ENCODE measurements at places on chromosomes 13 and 19. TPM values are rescaled to one million over a fixed set of nuclear protein-coding genes. Genes with fewer than 3 reads are reported as not detected.

The NLRP7 gene
- 0.07 TPM for total RNA-seq

The KANK3 gene
- 0.27 TPM for total RNA-seq

The CRLF1 gene
- total RNA-seq, result not detected

The C1QTNF9 gene
- total RNA-seq, result not detected

The KLK12 gene
- total RNA-seq, result not detected

The LGALS14 gene
- not detected for total RNA-seq

GRCh38 chr19:38977445-38978325, 2.1 kb upstream of the FBXO17 start:
- no peak for DNase-seq

- DNase-seq, result no peak
Measured at GRCh38 chr13:111577208-111577828, 256.9 kb downstream of the TEX29 start.

DNA sequence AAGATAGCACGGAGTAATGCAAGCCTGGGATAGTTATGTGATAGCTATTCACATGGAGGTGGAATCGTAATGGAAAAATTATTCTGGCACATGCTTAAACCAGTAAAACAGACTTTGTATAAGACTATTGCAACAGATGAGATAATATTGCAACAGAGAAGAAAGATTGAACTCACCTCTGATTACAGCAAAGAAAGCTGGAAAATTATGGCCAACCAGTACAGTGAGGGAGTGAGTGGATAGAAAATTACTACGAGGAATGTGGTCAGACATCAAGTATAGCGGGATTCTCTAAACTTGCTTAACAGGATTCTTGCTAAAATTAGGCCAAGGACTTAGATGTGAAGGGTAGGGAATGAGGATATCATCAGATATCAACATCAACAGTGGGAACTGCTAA, 397.6 kb upstream of the KLHL1 start:
- no peak for DNase-seq

DNA sequence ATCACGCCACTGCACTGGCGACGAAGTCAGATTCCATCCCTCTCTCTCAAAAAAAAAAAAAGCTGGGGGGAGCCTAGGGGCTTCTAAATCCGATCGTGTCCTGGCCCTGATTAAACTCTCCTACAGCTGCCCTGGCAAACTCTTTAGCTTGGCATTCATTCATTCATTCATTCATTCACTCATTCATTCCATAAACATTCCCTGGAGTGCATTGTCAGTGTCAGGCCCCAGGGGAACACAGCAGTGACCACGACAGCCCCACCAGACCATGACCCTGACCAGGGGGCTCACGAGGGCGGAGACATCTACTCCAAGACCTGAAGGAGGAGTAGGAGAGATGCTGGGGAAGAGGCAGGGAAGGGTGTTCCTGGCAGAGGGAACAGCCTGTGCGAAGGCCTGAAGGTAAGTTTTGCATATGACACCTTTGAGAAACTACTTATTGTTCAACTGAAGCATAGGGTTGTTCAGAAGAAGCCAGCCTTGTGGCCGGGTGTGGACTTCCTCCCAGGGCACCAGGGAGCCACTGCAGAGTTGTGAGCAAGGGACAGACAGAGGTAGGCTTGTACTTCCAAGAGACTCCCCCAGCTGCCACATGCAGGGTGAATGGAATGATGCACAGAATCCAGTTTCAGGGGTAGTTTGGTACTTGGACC, 24.5 kb downstream of the CEACAM16 start:
- DNase-seq, result no peak

- DNase-seq, result no peak
Measured at GRCh38 chr13:112976526-112976925, 7.5 kb downstream of the MCF2L start.

- peak; percentile 46 for DNase-seq
Measured at GRCh38 chr19:29263305-29264135, 50.6 kb upstream of the UQCRFS1 start.

- DNase-seq, result no peak
Measured at GRCh38 chr19:40762754-40763470, 11.9 kb downstream of the SNRPA start.

DNA sequence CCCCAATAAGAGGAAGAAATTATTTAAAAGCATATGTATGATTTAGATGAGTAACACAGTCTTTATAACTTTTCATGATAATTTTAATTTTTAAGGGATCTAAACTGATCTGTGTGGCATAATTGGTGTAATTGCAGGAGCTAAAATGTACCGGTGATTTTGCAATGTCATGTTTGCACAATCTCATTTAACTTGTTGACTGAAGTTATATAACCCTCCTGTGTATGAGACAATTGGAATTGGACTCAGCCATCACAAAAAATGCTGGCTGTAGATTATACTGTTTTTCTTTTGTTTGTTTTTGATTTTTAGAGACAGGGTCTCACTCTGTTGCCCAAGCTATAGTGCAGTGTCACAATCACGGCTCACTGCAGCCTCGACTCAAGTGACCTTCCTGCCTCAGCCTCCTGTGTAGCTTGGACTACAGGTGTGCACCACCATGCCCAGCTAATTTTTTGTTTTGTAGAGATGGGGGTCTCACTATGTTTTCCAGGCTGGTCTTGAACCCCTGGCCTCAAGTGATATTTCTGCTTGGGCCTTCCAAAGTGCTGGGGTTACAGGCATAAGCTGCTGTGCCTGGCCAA, 26.1 kb downstream of the FGF9 start:
- no peak for DNase-seq

DNA sequence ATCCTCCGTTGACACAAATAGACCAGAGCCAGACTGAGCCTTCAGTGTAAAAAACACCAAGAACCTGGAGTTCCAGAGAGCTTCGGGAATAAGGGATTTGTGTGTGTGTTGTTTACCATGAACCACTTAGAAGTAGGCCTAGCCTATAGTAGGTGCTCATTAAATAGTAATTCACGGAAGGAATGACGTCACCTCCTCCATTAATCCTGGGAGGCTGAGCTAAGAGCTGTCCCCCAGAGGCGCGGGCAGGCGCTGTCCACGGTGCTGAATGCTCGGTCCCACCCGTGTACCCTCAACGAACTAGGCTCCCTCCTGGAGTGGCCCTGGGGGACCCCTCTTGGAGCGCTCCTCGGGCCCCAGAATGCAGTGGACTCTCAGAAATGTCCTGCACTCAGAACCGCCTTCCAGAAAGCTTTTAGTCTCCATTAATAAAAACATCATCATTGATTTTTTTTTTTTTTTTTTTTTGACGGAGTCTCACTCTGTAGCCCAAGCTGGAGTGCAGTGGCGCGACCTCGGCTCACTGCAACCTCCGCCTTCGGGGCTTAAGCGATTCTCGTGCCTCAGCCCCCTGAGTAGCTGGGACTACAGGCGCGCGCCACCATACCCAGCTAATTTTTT, 6.5 kb downstream of the UNC13A start:
- DNase-seq, result peak; percentile 57

GRCh38 chr19:2060884-2061494, 9.9 kb upstream of the MKNK2 start:
- no peak for DNase-seq

GRCh38 chr13:76677043-76677442, 209.2 kb downstream of the KCTD12 start:
- no peak for DNase-seq

DNA sequence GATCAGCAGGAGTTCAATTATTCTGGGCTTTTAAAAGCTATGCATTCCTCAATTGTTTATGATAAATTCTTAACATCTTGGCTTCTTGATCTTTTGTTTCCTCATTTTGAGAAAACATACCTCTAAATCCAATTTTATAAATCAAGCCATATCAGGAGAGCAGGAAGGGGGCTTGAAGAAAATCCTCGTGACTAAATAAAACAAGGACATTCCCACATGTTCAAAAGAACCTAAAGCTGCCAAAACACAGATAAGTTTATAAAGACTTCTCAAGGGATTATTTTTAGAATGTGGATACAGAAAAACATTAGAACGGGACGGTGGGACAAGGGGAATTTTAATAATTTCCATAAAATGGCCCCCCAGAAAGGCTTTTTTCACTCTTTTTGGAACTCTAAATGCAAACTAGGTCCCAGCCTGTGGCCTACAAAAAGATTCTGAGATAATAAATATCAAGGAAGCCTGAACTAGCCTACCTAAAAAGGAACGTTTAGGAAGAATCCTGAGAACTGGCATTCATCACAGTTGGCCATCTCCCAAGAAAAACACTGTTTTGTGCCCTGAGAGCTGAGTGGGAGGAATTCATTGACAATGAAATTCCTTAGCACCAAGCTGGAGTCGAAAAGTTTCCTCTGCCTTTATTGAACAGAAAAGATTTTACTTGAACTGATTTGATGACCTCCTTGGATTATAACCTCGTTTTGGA, 30.1 kb downstream of the ZAR1L start:
- no peak for DNase-seq

GRCh38 chr19:38373907-38374331, 452 bp upstream of the PSMD8 start:
- no peak for DNase-seq

GRCh38 chr19:16779539-16780163, 49.5 kb upstream of the SIN3B start:
- no peak for DNase-seq
